ENCODE measurements at places on chromosomes 5 and 9.

GRCh38 chr5:72746736-72747135 is 69.7 kb upstream of the TNPO1 start:
- DNase-seq: no peak

- DNase-seq: no peak
These were observed 102.8 kb downstream of the CDH18 start for GRCh38 chr5:19885040-19885824.

DNA sequence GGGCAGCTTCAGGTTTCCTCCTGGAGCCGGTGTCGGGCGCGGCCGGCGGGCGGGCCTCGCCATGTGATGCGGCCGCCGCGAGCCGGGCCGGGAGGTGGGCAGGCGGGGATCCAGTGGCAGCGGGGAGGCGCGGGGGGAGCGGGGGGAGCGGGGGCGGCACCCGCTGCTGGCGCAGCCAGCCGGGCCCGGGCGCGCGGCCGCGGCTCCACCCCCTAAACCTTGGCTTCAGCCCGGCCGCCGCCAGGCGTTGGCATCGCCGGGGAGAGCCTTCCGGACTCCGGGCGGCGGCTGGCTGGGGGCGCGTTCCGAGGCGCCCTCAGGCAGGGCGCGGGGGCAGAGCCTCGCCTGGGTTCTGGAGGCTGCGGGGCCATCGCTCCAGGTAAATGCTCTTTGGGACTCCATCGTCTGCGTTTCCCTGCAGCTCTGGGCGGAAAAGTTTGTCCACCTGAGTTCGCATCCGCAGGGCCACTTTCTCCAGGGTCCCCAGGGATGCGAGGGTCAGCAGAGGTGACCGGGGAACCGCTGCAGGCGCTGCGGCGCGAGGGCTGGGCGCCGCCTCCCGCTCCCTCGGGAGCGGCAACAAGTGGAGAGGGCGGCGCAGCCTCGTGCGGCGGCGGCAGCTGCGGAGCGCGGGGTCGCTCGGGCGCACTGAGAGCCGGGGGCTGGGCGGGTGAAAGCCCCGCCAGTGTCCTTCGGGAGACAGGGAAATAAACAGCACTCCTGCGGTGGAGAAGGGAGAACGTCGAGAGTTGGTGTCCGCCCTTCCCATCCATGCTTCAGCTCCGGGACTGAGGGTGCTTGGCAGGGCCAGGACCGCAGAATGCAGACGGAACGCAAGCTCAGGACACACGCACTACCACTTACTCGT is at the start of gene ARHGEF28:
TSS of gene ARHGEF28 (plus strand) at position 253 of the 868 bp plus-strand sequence. CDS start 58,656 bp downstream, outside the sequence.
- DNase-seq: no peak

DNA sequence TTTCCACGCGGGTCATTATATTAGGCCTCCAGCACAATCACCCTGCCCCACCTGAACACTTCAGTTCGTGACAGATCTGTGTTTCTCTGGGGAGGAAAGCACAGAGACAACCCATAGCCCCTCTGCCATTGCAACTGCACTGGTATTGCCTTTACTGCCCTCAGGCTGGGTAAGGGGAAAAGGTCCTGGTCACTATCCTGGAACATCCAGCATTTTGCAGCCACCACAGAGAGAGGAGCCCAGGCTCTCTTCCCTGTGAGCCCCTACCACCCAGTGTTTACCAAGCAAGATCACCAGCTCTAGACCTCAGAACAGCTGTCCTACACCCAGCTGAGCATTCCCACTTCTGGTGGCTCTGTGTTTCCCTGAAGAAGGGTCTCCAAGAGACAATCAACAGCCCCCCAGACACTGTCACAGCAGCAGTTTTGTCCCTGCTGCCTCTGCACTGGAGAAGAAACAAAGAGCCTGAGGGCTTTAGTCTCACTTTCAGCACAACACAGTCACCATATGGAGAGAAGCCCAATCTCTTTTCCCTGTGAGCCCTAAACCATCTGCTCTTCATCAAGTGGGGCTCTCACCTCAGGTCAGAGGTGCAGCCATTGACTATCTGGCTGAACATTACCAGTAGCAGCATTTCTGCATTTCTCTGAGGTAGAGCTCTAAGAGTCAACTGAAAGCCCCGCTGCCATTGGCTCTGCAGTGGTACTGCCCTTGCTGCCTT is 655.2 kb upstream of the FAM174A start:
- no peak for DNase-seq

GRCh38 chr9:36050476-36050875 is 13.8 kb downstream of the RECK start:
- DNase-seq: no peak

DNA sequence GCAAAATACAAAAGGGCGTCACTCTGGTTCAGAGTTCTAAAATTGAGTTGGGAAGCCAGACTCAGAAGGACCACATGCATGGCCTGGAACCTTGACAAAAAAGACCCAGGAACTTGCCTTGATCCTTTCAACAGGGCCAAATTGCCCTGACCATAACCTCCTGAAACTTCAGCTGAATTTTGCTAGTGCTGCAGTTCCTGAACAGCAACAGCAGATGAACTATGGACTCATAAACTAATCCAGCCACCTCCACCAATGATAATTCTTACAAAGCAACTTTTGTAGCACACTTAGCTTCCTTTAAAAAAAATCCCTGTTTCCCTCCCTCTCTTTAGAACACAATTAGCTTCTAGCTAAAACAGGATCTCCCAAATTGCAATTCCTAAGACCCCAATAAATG is 155.9 kb downstream of the MAT2B start:
- DNase-seq: no peak

DNA sequence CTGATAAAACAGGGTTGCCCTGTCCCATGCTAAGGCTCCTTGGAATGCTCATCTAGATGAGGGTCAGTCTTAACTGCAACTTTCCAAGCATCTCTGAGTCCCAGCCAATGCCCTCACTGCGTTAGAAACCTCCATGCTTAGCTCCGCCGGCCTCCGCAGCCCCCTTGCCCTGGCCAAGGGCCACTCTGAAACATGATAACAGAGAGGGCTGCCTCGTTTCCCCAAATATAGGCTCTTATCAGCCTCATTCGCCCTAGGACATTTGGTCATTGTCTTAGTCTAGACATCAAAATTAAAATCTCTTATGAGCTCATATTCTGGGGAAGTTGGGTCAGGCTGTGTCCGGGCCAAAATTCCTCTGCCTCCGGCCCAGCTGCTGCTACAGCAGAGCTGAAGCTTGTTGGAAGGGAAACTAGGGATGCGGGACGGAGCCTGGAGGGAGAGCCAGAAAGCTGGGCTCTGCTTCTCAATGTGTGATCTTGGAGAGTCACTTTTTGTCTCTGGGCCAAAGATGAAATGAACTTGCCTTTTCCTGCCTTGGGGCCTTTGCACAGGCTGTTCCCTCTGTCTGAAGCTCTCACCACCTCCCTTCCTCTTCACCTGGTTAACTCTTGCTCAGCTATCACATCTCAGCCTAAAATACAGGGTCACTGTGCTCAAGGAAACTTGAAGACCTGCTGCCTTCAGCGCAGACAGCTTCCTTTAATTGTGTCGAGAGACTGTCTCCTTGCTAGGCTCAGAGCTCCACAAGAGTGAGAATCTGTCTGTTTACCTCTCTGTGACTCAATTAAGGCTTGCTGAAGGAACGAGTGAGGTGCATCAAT is 191.3 kb downstream of the RGS3 start:
- no peak for DNase-seq

DNA sequence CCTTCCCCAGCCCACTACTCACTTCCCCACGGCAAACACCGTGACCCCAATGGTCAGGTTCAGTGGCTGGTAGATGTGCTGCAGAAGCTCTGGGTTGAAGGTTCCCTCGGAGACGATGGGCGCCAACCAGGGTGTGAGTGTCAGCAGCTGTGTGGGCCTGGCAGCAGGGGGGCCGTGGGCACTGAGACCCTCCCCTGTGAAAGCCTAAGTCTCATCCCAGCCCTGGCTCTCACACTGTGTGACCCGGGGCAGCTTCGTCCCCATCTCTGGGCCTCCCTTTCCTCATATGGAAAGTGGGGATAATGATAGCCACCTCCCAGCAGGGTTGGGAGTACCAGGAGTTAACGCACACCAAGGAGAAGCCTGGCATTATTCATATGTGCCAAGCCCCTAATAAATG is 8.6 kb downstream of the GBGT1 start:
- DNase-seq: no peak

DNA sequence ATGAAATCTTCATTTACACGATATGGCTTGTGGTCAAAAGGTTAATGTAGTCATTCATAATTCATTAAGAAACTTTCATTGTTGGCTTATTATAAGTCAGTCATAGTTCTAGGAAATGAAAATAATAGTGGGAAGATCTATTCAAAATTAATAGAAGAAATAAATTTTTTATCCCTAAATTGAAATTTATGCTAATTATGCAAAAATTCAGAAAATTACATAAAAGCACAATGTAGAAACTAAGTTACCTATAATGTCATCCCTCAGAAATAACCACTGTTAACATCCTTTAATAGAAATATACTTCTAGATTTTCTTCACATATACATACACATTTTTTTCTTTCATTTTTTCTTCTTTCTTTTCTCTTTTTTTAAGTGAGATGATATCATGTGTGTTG is 15.9 kb upstream of the JAK2 start:
- no peak for DNase-seq

DNA sequence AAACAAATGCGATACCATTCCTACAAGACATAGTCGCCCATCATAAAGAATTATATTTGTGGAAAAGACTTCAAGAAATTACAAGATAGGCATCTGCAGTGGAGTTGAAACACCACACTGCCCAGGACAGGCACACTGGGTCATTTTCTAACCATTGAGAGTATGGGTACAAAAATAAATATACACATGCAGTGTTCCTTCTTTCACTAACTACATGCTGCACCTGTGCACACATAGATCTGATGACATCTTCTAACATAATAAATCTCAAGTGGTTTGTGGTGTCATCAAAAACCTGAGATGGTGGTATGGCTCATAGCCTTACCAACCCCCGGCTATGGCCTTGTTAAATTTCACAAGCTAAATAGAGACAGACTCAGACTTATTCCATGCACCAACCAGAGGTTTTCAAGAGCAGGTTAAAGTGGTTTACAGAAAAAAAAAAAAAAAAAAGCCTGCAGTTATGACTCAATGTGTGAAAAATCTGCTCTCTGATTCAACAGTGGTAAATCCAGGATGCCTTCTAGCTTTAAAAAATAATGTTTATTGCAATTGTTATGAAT is 12.4 kb upstream of the NFIB start:
- no peak for DNase-seq

- no peak for DNase-seq
These were observed 1.5 kb upstream of the SLC6A3 start for GRCh38 chr5:1446602-1447343.

- DNase-seq: peak; percentile 21
These were observed 296 bp downstream of the ZSWIM6 start for GRCh38 chr5:61332358-61332749.

DNA sequence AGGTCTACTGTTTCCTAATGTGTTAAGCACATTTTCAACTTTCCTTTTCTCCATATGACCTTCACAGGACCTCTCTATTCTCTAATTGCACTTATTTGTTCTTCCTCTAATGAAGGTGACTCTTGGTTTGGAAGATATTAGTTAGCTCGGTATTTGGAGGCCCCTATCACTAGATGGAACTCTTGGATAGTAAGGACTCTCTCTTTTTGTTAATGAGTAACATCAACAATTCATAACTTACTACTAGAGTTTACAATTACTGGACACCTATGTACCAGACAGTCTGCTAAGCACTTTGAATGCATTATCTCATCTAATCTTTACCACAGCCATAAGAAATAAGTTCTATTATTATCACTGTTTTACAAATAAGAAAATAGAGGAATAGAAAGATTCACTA is 23.4 kb upstream of the PAM start:
- DNase-seq: no peak

DNA sequence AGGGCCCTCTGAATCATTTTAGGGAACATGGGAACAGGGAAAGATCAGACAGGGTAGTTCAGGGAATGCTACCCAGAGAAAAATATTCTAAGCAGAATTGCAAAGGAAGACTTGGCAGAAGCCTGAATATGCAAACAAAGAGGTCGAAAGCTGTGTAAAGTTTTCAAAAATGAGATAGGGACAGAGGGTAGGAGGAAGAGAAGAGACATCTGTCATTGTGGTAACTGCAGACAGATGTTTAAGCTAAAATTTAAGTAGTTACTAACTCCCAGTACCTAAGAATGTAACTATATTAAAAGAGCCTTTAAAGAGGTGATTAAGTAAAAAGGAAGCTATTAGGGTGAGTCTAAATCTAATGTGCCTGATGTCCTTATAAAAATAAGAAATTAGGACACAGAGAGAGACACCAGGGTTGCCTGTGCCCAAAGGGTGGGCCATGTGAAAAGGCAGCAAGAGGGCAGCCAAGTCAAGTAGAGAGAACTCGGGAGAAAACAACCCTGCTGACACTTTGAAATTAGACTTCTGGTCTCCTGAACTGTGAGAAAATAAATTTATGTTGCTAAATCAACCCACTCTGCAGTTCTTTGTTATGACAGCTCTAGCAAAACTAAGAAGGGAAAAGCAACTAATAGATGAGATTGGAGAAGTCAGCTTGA is 1647.4 kb upstream of the C9orf72 start:
- DNase-seq: no peak

- DNase-seq: no peak
These were observed 284.0 kb upstream of the TLE4 start for GRCh38 chr9:79287708-79288290.

DNA sequence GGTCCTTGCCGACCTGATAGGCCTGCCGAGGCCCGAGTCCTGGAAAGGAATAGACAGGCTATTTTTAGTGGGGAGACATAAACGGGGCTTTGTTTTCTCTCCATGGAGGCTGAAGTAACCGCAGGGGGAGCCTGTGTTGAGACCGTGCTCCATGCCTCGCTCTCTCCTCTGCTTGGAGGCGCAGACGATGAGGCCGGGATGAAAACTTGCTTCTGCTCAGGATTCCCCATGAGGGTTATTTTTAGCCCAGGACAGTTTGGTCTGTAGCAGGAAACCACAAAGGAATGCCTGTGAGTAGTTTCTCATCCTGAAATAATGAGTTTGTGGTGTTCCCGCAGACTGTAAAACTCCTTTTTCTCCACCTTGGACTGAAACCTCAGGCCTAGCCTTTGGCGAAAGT is 81.9 kb upstream of the RARS1 start:
- no peak for DNase-seq

- no peak for DNase-seq
These were observed 31.8 kb upstream of the FRRS1L start for GRCh38 chr9:109198736-109199382.

- DNase-seq: no peak
These were observed 21.3 kb downstream of the DTWD2 start for GRCh38 chr5:118967059-118967508.

DNA sequence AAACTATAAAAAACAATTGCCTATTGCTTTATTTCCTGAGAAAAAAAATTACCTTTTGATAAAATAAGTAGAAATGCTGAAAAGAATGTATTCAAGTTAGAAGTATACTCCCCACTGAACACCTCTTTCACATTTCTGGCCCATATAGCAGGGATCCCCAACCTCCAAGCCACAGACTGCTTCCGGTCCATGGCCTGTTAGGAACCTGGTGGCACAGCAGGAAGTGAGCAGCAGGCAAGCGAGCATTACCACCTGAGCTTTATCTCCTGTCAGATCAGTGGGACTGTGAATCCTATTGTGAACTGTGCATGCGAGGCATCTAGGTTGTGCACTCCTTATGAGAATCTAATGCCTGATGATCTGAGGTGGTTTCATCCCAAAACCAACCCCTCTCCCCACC is 563.9 kb downstream of the RAB3C start:
- no peak for DNase-seq

GRCh38 chr5:180400416-180400815 is 47.3 kb upstream of the GFPT2 start:
- no peak for DNase-seq

- no peak for DNase-seq
These were observed 57.0 kb upstream of the GABRA1 start for GRCh38 chr5:161790926-161791325.
